Activated CD4-positive, alpha-beta T cell treated with anti-CD3 and anti-CD28 coated beads, Interleukin-2, amount 50 U/mL, for 48 hours (primary cell): ENCODE measurements at places on chromosomes 3 and 15.

DNA sequence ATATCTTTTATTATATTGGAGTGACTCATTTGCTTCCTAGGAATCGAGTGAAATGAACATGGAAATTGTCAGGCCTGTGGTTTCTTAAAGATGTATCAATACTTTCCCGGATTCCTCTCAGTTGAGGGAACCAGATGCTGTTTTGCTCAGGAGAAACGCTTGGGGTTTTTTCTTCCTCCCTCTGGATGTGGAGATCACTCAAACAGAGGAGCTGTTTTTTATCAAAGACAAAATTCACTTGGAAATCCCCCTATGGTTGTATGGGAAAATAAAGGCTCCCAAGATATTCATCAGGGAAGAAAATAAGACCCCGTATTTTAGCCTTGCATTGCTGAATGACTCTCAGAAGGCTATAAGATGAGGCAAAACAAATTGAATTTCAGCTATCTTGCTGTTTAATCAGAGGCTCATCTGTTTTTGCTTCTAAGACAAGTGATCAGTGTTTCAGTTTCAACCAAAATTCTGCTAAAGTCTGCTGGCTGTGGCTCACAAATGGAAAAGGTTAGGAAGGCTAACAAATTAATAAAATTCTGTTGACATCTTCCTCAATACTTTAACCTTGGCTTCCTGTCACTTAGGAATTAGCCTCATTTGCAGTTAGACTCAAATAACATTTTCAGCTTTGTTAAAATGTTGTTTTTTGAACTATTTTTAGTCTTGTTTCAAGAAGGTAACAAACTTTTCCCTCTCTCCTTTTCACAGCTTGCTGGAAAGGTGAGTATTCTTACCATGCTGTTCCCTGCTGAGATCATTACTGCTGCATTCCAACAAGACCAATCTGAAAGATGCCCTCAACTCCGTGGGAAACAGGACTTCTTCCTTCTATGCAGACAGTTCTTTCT, 83.6 kb downstream of the COL6A5 start:
- no peak for DNase-seq

GRCh38 chr3:120071259-120071658, 23.0 kb downstream of the GSK3B start:
- no peak for DNase-seq

DNA sequence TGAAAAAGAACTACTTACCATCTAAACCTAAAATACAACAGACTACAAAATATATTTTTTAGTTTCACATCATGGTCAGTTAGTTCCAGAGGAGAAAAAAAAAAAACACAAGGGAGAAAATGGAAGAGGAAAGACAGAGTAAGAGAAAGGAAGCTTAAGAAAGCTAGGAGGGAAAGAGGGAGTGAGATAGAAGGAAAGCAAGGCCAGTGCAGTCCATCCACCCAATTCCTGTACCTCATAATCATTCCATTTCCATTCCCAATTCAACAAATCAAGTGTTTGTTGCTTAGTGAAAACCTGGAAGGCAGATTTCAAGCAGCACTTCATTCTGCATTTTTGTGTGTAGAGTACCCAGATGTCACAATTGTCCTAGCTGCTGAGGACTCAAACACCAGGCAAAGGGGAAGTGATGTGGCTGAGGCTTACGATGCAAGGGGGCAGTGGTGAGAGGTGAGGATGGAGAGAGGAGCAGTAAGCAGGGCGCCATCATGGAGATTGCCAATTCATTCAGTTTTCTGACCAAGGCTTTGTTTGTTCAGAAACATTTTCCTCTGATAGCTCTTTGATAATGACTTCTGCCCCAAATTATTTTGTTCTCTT, 83.6 kb upstream of the GSK3B start:
- no peak for DNase-seq

DNA sequence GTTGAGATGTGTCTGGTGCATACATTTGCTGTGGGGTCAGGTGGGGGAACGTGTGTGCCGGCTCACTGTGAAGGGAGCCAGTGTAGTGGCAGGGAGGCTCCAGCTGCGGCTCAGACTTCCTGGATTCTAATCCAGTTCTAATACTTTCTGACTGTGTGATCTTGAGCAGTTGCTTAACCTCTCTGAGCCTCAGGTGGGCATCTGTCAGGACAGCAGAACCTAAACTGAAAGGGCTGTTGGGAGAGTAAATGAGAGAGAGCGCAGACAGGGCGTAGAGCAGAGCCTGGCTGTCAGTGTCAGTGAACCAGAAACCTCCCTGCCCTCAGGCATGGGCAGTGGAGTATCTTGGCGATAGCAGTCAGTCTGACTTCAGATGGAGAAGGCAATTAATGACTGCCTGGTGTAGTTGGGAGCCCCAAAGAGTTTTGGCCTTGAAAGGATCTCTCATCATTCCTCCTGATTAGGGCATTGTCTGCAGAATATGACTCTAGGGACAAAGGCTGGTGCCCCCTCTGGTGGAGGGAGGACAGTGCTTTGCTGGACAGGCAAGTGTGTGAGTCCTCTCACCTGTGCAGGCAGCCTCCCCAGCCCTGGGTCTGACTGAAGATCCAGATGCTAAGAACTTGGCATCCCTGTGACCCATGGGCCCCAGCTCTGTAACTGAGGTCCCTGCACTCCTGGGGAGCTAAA, 9.6 kb downstream of the KBTBD13 start:
- DNase-seq: no peak

- DNase-seq: no peak
Measured at GRCh38 chr3:29511701-29512100, 230.8 kb downstream of the RBMS3 start.

DNA sequence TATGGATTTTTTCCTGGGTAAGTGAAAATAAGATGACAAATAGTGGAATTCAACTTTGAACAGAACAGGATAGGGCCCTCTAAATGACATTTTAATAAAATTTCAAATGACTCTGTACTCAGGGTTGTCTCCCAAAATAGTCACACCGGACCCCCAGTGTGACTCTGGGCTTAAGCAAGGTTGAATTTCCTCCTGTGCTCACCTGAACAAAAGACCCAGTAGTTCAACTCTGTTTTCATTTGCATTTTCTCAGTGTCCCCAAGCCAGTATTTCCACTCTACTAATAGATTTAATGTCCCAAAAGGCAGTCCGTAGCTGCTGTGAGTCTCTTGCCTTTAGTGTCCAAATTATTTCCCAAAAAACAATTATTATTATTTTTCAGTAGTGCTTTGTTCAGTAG, 296.6 kb downstream of the PLOD2 start:
- no peak for DNase-seq

GRCh38 chr15:81023483-81024264, 23.0 kb downstream of the TLNRD1 start:
- DNase-seq: peak; percentile 42

- DNase-seq: no peak
Measured at GRCh38 chr15:81473177-81473576, 99.2 kb upstream of the TMC3 start.

GRCh38 chr15:90638201-90638691, 78.9 kb upstream of the BLM start:
- DNase-seq: no peak

DNA sequence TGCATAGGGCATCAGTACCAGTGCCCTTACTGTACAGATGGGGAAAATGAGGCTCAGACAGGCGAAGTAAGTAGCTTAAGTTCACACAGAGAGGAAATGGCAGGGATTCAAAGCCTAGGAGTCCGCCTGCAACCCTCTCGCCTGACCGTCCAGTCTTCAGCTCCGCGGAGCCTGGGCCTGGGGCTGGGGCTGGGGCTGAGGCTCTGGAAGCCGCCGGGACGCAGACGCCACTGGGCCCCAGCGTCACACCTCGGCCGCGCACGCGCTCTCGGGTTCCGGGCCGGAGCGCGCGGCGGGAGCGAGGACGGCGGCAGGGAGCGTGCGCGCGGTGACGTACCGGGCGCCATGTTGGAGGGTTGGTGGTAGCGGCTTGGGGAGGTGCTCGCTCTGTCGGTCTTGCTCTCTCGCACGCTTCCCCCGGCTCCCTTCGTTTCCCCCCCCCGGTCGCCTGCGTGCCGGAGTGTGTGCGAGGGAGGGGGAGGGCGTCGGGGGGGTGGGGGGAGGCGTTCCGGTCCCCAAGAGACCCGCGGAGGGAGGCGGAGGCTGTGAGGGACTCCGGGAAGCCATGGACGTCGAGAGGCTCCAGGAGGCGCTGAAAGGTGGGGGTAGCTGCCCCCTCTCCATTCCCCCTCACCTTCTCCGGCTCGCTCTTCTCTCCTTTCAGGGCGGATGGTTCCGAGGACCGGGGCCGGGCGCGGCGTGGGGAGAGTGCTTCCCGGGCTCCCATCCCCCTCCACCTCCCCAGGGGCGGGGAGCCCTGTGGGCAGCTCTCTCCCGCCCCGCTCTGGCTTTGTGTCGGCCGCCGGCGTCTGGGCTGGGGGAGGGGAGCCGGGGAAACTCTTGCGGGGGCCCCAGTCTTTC, at the start of gene PPP4R2:
Gene PPP4R2 (plus strand): TSS at position 339 of the 861 bp plus-strand sequence. CDS start 227 bp downstream, at position 566.
- DNase-seq: peak; percentile 90

DNA sequence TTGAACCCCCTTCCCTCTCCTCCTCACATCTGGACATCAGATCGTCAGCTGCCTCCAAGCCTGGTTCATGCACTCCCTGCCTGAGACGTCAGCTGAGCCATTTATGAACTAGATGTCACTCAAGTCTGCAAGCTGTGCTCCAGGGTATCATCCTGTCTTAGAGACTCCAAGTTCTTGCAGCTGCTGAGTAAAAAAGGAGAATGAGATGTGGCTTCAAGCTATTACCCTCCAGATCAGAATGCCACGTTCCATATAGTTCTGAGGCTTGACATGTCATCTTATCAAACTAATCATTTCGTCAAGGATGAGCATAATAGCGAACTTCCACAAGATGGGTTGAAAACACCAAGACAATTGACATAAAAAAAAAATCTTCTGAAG, 766.3 kb downstream of the TBL1XR1 start:
- no peak for DNase-seq

DNA sequence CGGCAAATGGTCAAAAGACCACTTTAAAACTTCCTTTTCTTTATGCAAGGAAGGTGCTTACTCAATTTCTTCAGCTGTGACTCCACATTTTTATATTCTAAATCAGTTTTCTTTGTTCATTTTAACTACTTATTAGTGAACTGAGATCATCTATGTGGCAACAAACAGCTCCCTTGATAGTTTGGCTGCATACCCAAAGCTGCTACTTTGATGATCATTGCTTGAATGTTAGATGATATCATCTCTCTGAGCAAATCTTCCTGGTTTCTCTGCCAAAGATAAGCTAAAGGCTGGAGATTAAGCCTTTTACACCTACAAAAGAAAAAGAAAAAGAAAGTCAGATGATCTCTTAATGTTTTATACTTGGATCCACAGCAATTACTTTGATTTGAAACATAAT, 95.5 kb downstream of the DPH6 start:
- no peak for DNase-seq

GRCh38 chr3:122938783-122939425, 88.7 kb downstream of the SEMA5B start:
- DNase-seq: no peak

DNA sequence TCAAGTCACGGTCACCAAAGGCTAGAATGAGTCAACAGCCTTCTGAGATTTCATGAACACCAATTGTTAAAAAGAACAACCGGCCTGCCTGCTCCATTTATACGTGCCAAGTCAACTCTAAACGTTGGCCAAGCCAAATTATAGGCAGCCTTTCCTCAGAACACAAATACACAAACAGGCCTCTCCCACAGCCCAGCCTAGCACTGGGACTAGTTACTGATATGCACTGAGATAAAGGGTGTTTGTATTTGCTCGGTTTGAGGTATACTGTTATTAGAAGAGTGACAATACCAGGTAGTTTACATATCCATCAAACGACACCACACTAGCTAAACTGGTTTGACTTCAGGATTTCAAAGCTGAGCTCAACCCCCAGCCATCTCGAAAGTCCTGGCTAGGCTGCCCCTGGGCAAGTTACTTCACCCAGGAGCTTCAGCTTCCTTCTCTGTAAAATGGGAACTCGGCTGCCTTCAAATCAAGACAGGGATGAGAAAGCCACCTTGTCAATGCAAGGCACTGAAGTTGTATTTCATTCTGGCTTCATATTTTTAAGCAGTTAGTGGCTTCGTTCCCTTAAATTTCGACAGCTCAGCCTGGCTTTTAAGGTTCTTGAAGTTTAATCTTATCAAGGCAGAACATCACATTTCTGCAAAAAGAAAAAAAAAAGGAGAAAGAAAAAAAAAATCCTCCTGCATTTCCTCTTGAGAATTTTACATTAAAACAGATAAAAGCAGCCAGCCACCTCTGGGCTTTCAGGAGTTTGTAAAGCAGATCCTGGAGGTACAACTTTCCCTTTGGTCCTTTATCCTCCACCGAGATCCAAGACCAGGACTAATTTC, 4.0 kb downstream of the TLE3 start:
- DNase-seq: peak; percentile 12

- no peak for DNase-seq
Measured at GRCh38 chr3:73094951-73095350, 33.5 kb downstream of the EBLN2 start.

DNA sequence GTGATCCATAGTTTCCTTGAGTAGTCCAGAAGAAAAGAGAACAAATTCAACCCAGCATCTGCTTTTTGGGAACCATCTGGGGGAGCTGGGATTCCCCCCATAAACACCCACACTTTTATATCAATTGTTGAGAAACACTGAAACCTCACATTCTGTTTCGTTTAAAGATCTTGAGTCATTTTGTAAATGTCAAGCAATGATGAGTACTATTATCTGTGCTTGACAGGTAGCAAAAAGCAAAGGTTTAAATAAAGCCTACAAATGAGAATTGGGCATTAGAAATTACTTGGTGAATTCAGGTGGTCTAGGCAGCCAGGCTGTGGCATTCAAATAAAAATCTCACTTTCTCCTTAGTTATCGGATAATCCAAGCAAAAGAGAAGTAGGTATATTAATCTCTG, 75.7 kb downstream of the TMEM266 start:
- DNase-seq: no peak

- DNase-seq: no peak
Measured at GRCh38 chr3:37103103-37103808, 71.1 kb downstream of the LRRFIP2 start.

DNA sequence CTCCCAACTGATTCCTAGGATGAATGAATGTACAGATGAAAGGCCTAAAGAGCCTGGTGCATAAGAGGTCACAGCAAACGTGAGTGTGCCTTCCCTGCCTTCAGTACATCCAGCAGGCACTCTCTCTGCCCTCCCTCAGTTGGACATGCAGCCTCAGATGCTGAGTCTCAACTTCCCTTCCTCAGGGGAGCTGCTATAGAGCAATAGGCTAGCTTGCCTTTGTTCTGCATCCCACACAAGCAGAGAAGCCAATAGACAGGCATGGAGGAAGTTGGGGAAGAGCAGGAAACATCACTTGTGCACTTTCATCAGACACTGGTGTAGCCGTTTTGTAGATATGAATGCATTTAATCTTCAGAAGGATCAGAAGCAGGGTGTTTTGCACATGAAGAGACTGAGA, 147.5 kb upstream of the THBS1 start:
- no peak for DNase-seq
